ENCODE measurements at places on chromosomes 12 and 14.

- peak; percentile 66 for DNase-seq
Observed at GRCh38 chr14:100416921-100417860, 94.1 kb downstream of the SLC25A47 start.

- DNase-seq = no peak
Observed at GRCh38 chr12:92123780-92124688, 21.6 kb downstream of the BTG1 start.

- no peak for DNase-seq
Observed at GRCh38 chr12:39205969-39206368, 237.0 kb downstream of the KIF21A start.

DNA sequence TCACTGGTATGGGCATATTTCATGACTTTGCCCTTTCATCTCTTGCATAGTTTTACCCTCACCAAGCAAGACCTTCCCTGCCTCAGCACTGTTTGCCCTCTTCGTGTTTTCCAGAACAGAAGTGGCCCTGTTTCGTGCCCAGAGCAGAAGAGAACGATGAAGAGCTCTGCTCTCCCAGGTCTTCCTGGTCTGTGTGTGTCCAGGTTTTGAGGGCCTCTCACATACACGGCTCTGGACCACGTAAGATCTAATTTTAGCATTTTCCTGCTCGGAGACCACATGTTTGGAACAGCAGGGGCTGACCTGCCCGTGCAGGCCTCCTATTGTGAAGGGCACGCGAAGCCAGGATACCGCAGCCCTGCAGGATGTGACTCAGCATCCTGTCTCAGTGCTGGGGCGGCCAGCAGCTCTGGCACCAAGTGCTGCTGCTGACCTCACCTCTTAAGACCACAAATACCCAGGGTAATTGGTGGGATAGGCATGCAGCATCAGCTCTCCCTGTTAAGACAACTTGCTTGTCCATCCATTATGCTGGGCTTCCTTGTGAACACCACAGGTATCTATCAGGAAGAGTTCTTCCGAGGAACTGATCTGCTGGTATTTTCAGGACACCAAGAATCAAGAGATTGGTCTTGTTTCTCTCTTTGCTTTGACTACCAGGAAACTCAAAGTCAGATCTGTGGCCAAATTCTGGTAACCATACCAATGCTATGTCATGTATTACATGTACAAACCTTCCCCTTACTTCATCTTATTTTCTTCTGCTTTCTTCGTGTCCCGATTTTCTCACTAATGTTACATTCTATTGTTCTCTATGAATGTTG lies 19.0 kb downstream of the SSH1 start:
- DNase-seq = no peak

- no peak for DNase-seq
Observed at GRCh38 chr14:32542507-32542906, 213.4 kb downstream of the AKAP6 start.

DNA sequence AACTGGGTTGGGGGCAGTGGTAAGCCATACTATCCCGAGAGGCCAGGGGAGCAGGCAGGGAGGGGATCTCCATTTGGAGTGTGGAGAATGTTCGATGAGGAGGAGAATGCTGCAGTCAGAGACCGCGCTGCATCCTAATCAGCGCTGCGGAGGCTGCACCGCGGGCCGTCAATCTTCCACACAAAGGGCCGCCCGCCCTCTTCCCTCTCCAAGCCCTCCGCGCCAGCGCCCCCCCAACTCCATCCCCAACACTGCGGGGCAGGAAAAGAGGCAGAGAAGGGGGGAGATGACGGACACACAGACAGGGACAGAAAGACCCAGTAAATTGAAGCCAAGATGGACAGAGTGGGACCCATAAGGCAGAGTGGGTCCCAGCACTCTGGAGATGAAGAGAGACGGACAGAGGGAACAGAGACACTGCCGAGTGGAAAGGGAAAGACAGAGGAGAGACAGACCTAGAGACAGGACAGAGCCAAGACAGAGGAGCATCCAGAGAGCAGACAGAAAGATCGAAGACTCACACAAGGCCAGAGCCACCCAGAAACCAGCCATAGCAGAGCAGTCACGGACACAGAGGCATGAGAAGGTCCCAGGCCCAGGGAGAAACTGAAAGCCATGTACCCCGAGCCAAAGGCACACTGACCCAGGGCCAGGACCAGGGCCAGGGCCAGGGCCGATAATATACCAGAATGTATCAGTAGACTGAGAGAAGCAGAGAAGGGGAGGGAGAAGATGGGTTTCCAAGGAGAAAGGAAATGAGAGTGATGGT lies 3.5 kb downstream of the CISTR start:
- DNase-seq = no peak

- no peak for DNase-seq
Observed at GRCh38 chr14:61231810-61232209, 49.3 kb downstream of the TMEM30B start.

DNA sequence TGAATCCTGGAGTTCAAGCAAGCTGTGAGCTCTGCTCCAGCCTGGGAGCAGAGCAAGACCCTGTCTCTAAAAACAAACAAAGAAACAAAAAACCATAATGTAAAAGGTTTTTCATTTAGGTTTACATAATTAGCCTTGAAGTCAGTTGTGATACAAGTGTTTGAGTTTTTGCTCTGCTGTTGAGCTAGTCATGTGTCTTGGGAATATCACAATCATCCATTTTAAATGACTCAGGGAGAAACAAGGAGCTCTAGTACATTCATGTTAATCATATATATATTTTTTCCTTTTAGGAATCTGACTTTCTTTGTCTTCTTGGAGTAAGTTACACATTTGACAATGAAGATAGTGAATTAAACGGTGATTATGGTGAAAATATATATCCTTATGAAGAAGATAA lies 12.9 kb downstream of the MIA2 start:
- DNase-seq = no peak

- no peak for DNase-seq
Observed at GRCh38 chr14:23381871-23382270, 5.0 kb downstream of the CMTM5 start.

- DNase-seq = no peak
Observed at GRCh38 chr12:53093777-53094393, 3.6 kb upstream of the IGFBP6 start.

GRCh38 chr12:64722835-64723234 lies 36.4 kb downstream of the GNS start:
- no peak for DNase-seq

GRCh38 chr12:108320507-108321293 lies 18.4 kb downstream of the CMKLR1 start:
- no peak for DNase-seq

DNA sequence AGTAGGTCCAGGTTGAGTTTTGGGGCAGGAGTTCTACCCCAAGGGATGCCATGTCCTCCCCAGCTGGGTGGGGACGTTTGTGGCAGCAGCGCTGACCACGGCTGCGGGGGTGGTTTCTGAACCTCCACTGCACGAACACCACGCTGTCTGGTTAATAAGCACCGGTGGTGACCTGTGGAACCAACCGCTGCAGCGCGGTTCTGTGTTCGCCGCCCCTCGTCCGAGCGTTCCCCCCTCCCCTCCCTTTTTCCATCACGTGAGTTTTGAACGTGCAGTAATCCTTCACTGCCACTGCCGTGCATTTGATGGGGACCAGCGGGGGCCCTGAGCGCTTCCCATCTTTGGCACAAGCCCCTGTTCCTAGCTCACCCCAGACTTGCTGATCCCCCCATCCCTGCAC lies 6.4 kb upstream of the ADSS1 start:
- no peak for DNase-seq

- DNase-seq = peak; percentile 22
Observed at GRCh38 chr12:26150736-26151450, 26.1 kb upstream of the BHLHE41 start.

GRCh38 chr14:95686935-95687334 lies 709 bp downstream of the TCL1B start:
- no peak for DNase-seq

DNA sequence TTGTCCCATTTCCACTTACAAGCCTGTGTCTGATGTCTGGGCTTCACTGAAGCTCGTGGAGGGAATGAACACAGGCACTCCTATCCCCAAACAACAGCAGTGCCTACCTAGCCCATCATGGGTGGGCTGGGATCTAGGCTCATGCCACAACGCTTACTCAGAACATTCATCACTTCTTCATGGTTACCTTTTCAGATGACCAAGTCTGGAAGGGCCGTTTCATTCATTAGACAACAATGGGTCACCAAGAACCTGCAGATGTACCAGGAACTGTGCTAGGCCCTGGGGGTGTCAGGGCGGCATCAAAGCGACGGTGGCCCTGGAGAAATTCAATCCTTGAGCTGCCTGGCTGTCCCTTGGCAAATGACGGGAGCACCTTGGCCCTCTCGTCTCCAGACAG lies 64.9 kb upstream of the FZD10 start:
- no peak for DNase-seq

DNA sequence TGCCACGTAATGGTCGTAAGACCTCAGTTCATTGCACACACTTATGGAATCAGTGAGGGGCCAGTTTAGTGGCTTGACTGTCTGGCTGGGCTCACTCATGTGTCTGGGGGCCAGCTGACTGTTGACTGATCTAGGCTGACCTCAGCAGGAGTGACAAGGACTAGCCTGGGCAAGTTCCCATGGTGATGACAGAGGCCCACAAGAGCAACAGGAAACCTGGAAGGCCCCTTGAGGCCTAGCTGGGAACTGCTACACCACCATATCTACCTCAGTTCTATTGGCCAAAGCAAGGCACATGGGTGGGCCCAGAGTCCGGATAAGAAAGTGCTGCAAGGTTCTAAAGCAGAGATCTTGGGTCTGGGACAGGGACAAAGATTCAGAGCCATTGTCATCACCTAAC lies 21.3 kb upstream of the RFLNA start:
- DNase-seq = no peak

DNA sequence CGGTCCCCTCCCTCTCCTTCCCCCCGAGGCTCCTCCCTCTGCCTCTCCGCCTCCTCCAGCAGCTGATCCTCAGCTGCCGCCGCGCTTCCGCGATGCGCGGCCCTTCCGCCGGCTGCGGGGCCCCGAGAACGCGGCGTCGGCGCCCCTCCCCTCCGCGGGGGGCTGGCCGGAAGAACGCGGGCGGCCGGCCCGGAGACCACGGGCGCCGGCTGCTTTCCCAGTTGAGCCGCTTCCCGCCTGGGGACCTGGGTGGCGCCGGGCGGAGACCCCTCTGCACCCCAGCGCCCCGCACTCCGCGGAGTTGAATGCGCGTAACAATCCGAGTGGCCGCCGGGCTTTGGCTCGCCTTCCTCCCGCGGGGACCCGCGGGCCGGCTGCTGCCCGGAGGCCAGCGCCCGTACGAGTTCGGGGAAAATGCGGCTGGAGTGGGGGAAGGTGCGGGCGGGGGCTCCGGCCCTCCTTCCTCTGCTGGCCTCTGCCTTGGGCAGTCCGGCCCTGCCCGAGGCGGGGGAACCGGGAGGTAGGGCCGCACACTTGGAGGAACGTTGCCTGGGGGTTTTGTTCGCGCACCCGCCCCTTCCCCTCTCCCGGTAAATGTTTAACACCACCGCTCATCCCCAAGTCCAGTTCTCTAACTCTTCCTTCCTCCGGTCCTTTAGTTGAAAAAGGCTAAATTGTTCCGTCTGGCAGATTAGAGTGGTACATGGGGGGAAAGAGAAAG lies 393 bp upstream of the DCAF5 start:
- peak; percentile 84 for DNase-seq

DNA sequence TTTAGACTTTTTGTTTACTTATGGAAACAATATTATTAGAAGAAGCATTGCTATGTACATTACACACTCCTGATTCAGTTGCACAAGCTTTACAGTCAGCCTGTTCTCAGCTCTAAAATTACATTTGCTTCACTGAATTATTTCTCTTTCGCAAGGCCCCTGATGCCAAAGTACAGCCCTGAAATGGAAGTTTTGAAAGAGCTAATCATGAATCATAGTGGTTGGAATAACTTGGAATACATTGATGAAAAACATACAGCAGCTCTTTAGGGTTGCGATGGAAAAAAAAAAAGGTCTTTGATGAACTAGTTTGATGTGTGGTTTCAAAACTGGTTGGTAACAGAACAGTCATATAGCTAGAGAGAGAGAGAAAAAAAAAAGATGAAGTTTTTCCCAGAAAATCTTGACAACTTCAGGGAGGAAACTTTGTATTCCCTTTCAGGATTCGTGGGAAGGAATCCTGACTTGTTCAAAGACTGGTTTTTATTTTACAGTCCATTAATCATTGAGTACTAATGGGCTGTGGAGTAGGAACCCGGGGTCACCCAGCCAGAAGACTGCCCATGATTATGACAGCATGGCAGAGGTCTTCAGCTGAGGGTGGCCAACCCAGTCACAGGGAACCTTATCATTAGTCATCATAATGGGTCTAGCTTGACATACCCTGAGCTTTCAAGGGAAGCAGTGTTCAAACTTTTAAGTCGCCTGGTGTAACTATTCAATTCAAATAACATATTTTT lies 460.1 kb downstream of the NAV3 start:
- DNase-seq = no peak

- no peak for DNase-seq
Observed at GRCh38 chr12:3527181-3527580, 36.2 kb downstream of the PRMT8 start.

DNA sequence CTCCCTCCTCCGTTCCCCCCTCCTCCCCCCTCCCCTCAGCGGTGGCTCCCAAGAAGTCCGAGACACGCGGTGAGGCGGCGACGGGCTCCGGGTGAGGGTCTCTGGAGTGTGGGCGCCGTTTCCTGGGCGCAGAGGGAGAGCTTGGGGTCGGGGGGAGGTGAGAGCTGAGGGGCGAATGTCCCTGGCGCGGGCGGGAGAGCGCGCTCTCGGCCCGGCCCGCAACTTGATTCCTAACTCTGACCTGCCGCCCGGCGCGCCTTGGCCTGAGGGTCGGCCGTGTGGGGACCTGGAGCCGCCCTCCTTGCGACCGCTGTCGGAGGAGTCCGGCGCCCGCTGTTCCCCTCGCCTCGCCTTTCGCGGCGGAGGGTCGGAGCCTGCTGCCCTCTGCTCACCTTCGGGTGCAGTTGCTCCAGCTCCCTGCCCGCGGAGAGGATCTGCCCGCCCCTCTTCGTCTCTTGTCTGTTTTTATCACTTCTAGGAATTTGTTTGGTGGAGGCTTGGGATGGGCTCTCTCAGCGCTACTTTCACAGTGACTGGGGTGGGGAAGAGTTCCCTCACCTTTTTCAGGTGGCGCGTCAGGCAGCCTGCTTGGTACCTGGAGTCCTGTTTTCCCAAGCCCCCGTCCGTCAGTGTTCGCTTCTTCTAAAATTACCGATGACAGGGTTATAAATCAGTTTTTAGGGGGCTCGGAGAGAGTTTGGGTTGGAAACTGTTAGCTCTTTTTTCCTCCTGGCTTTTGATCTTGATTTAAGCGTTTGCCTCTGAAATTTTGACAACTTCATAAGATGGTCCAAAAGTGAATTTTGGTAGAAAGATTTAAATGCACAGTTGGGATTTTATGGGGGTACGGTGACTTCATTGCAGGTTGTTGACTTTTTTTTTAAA lies 495 bp downstream of the ADIPOR2 start:
- peak; percentile 66 for DNase-seq

DNA sequence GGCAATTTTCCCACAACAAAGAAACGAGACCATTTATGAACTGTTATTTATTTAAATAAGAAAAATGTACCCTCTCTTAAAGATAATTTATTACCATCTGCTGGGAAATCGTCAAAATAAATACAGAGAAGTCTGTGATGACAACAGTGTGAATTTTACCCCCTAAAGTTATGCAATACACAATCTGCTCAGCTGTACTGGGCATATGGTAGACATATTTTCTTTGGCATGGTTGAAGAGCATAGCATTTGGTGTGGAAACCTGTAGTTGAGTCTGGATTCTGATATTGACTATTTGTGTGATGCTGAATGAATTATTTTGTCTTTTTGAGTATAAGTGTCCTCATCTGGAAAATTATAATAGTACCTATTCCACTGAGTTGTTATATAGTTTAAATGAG lies 60.0 kb downstream of the CFAP54 start:
- DNase-seq = no peak

Data from midbrain (tissue), 1 donor.